Activated effector memory CD4-positive, alpha-beta T cell treated with anti-CD3 and anti-CD28 coated beads, Interleukin-2, amount 50 U/mL, for 16 hours (primary cell): ENCODE measurements at places on chromosomes 5 and 9.

- peak; percentile 51 for DNase-seq
These were observed 198.5 kb downstream of the CACNA1B start for GRCh38 chr9:138075961-138076649.

- DNase-seq = no peak
These were observed 3.1 kb downstream of the TOR1B start for GRCh38 chr9:129806061-129806460.

DNA sequence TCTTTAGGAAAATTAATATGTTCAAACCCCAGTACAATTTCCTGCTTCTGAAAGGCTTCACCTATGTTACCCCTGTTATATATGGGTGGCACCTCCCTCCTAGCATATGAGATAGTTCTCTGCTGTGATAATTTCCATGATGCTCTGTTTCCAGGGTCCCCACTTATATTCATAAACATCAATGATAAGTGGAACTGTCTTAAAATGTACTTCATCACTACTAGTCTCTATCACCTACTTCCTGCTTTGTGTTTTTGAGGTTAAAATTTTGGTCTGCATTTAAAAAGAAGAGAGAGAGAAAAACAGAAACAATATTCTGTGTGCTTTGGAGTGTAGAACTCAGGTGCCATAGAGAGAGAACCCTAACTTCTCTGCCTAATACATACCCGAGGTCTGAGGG is 234.7 kb downstream of the HTR1A start:
- no peak for DNase-seq

GRCh38 chr5:134209477-134210245 is 16.2 kb downstream of the PPP2CA start:
- DNase-seq = no peak

GRCh38 chr5:110899566-110900412 is 161.0 kb downstream of the SLC25A46 start:
- DNase-seq = no peak

DNA sequence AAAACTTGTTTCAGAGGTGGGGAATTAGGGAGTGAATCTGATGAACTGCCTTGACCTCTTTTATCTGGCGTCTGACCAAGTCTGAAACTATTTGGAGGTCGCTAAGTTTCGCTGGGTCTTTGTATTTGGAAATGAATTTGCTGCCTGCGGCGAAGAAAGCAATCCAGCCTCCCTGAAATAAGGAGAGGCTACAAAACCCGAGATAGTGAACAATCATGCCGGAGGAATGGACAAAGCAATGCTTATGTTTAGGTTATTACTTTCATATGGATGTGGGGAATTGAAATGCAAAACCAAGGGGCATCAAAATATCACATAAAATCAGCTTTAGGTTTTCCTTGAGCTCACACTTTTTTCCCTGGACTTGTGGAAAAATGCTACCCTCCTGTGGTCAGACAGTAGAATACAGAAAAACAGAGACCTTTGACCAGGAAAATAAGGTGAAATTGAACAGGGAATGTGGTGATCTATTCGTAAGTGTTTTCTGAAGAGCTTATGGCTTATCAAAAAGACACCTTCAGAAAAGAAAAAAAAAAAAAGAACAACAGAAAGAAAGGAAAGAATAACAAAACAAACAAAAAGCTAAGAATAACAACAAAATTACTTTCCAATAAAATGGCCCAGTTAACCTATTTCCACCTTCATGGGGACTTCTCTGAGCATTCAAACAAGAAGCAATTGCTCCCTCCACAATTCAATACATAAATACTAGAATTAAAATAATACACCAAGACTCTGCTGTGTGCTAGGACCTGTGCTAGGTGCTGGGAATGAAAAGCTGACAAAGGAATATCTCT is 68.6 kb upstream of the DPYSL3 start:
- no peak for DNase-seq

GRCh38 chr9:81906671-81907070 is 21.6 kb upstream of the SPATA31D4 start:
- DNase-seq = no peak

- DNase-seq = no peak
These were observed 456.3 kb upstream of the SGCD start for GRCh38 chr5:155870636-155871035.

- DNase-seq = no peak
These were observed 46.4 kb upstream of the STK32A start for GRCh38 chr5:147188200-147189108.

GRCh38 chr9:18675332-18675731 is 201.4 kb downstream of the ADAMTSL1 start:
- no peak for DNase-seq

GRCh38 chr9:94860678-94861588 is 134.4 kb downstream of the AOPEP start:
- peak; percentile 84 for DNase-seq

- DNase-seq = no peak
These were observed 428 bp downstream of the SLCO4C1 start for GRCh38 chr5:102295534-102296177.

GRCh38 chr9:80352967-80353366 is 781.2 kb downstream of the TLE4 start:
- DNase-seq = no peak

DNA sequence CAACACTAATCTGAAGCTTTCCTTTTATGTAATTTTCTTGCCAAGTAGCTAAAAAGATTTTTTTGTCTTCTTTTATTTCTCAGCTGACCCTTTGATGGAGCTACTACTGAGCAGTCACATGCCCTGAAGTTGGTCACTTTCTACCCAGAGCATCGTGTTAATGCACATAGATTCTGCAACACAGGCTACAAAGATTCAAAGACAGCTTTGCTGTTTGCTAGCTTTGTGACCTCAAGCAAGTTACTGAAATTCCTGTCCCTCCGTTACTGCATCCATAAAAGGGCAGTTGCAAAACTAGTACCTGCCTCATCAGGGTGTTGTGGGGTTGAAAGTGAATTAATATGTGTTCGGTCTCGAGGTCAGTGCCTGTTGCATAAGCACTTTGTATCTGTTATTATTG is 179.9 kb downstream of the GAS1 start:
- DNase-seq = no peak

DNA sequence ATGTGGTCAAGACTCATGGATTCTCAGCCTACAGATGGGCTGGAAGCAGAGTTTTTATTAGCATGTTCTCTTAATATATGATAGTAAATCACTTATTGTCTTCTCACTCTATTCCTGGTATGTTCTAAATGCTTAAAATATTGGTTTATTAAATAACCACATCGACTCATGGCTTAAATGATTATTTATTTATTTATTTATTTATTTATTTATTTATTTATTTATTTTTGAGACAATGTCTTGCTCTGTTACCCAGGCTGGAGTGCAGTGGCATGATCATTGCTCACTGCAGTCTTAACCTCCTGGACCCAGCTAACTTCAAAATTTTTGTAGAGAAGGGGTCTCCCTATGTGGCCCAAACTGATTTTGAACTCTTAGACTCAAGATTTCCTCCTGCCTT is 457.2 kb upstream of the TNC start:
- DNase-seq = no peak

- DNase-seq = no peak
These were observed 35.6 kb downstream of the GPR21 start for GRCh38 chr9:123069010-123069481.

GRCh38 chr5:2763533-2763794 is 12.0 kb upstream of the IRX2 start:
- no peak for DNase-seq

DNA sequence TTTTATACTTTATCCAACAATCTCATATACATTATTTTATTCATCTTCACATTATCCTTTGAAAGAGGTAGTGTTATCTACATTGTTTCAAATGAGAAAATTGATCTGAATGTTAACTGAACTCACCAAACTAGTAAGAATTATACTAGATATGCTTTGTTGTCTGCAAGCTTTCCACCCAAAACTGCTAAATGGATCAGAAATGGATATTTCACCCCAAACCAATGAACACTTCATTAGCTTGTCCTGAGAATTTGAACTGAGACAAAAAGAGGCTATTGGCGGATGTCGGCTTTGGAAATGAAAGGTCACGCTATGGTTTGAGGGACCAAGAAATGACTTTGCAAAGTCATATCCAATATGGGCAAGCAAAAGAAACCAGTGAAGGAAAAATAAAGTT is 201.9 kb upstream of the TRPM3 start:
- no peak for DNase-seq

GRCh38 chr9:134653259-134654009 is 11.8 kb downstream of the COL5A1 start:
- DNase-seq = no peak

DNA sequence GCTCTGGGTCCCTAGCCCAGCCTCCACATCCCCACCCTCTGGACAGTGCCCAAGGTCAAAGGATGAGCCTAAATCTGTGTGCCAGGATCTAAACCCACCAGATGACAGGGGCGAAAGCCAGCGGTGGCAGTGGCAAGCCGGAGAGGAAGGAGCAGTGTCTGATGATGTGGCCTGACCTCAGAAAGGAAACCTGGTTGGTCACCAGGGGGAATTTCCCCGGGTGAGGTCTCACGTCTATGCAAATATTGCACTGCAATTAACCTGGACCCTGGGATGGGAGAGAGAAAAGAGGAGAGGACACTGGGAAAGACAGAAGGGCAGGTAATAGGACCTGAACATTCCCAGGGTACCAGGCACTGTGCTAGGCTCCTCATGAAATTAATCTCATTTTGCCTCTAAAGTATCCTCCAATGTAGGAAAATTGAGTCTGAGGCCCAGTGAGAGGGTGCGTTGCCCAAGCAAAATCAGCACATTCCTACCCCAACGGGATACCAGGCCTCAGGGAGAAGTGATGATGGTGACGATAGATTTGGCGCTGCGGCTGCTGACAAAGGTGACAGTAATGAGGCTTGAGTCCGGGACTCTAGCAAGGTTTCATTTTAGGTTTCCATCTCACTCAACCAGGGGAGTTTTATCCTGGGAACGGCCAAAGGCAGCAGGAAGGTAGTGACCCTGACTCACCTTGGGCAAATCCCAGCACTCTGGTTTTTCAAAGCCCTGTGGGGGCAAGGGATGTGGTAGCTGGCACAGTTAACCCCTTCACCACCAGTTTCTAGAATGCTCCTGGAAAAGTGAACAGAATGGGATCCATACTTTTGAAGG is 13.4 kb upstream of the TNIP1 start:
- DNase-seq = peak; percentile 86

GRCh38 chr9:79759460-79759859 is 187.7 kb downstream of the TLE4 start:
- DNase-seq = no peak

- DNase-seq = no peak
These were observed 610.5 kb upstream of the ITGA1 start for GRCh38 chr5:52177193-52177592.

DNA sequence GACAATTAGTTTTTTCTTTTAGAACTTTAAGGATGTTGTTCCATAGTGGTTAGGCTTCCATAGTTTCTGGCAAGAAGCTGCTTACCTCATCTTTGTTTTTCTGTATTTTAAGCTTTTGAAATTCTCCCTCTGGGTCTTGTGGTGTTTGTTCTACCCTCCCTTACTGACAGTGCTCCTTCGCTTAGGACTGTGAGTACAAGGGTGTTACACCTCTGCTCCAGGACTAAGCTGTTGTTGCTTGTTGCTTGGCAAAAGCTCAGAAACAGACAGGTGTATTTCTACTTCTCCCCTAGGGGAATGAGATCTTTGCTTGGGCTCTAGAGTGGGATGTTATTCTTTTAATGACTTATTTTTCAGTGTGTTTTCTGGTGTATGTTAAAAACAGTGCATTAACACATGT is 225.2 kb downstream of the WDR70 start:
- DNase-seq = no peak

DNA sequence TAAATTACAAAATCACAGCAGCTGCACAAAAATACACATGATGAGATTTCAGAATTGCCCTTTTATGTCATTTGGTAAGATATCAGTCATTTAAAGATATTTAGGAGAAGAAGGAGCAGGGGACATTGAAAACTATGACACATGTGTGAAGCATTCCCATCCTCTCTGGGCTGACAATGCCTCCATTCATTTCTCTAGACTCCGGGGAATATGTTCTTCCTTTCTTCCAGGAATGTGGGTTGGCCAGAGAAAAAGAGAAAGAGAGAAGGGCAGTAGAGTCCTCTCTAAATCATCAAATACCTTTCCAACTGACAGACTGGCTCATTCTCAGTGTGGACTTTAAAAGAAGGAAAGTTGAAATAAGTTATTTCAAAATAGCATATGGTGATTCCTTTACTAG is 205.6 kb upstream of the ADAMTSL1 start:
- DNase-seq = no peak

DNA sequence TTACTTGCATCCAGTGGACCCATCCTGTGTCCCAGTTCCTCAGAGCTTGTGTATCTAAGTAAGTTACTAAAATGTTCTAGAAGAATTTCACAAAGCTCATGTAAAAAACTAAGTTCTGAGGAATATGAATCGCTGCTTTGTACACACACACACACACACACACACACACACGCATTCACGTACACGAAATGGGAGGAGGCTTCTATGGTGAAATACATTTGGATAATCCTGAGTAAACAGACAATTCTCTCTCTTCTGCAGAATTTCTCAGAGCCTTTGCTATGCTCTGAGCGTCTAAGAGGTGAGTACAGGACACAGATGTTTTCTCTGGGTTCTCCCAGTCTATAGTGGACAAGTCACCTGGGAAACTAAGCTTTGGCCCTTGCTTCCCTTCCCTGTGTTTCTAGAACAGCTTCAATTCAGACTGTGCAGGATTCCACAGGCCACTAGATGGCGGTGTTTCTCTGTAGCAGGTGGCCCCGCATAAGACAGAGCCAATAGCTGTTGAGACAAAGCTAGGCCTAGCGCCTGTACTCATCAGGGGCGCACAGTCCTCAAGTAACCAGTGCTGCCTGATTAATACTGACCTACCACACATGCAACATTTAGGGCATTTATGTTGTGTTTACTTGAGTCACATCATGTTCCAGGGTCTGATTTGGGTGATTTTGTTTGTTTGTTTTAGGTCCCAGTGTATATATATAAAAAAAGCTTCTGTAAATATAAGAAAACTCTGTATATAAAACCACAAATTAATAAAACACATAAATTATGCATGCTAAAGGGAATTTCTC is 114.8 kb downstream of the LIFR start:
- peak; percentile 91 for DNase-seq

GRCh38 chr5:116009806-116010205 is 22.5 kb upstream of the ARL14EPL start:
- DNase-seq = no peak

DNA sequence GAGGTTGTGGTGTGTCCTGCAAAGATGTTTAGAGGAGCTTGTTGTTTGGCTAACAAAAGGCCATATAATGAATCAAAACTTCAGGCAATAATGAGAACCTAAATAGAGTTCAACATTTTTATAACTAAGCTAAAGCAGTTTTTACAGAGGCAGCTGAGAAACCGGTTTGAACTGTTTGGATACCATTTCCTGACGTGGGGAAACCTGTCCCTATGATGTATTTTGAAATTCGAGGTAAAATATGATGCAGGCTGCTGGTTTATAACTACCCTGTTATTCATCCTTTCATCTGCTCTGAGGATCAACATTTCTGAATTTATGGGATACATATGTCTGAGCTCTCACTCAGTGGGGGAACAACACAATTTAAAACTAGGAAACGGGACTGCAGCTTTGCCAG is 289.5 kb upstream of the IRX2 start:
- no peak for DNase-seq

DNA sequence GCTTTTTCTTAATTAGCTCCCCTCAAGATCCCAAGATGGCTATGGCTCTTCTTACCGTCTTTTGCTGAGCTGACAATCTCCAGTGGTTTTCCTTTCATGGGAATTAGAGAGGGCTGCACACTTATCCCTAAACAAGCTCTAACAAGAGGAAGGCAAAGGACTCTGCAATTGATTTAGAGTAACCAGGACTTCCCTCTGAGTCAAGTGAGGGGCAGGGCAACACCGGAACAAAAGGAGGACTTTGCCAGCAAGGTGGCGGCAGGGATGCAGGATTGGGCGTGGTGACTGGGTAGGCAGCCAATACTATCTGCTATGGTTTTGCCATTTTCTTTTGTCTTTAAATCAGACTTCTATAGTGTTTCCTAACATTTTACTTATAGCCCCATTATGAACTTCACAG is 9.8 kb downstream of the SLC44A1 start:
- no peak for DNase-seq
